ENCODE measurements at places on chromosomes 16 and 17.

DNA sequence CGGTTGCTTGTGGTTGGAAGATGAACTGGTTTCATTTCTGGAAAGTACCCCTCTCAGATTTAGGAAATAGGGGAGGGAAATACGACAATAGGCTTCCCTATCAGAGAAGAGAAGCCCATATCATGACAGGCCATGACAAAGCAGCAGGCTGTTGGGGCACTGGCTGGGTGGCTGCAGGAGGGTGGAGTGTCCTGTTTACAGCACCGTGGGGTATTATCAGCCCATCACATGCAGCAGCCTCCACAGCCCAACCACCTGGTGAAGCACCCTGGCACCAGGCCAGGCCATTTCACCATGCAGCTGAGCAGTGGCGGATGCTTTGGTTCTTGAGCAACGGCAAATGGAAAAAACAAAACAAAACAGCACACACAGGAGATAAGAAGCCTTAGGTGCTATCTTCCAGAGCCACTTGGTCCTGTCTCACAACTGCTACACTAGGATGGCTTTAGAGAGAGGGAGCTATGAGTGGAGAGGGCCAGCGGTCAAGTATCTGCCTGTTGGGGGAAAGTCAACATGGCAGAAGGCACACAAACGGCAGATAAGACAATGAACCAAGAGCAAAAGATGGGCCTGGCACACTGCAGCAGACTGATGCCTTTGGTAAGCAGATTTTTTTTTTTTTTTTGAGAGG, 24.2 kb downstream of the FAM117A start:
- DNase-seq, result no peak

DNA sequence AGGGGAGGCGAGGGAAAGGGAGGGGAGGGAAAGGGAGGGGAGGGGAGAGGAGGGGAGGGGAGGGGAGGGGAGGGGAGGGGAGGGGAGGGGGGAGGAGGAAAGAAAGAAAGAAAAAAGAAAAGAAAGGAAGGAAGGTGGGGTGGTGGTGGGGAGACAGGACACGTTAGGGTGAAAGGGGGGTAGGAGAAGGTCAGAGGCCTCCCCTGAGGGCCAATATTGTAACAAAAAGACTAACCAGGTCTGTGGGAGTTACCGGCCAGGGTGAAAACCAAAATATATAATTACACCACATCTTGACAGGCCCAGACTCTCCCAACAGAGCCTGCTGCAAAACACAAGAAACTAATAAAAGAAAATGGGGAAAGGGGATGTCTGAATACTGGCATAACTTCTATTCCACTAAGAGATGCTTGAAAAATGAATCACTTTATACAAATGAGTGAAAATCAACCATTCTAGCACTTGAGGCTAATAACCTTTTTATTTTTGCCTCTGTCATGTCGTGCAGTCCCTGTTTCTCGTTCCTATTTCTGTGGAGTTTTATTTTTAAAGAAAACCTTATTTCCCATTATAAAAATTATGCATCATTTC, 10.0 kb downstream of the WDR45B start:
- DNase-seq, result no peak

- no peak for DNase-seq
Measured at GRCh38 chr17:35856603-35857002, 12.1 kb downstream of the HEATR9 start.

DNA sequence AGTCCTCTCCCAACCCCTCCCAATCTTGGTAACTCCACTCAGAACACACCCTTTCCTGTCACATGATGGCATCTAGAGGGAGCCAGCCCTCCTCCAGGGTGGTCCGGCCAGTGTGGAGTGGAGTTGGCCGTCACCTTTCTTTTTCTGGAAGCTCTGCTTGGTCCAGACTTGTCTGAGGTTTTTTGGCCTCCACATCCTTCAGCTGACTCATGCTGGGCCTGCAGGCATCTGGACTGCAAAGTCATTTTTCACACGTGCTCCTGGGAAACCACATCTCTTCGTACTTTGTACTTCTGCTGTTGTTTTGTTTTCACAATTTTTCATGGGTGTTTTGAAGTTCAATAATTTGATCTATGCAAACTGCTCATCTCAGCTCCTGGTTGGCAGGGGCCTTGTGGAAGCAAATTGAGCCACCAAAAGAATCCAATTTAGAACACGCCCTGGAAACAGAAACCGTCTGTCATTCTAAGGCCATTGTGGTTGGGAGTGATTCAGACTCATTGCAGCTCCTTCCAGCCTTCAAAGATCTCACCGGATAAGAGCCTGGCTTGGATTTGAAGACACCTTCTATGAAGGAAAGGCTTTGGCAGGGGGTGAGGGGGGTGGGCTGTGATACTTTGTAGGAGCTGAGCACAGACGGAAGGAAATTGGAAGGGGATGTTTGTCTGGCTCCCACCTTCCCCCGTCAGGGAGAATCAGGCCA, 42.4 kb upstream of the NF1 start:
- no peak for DNase-seq

- no peak for DNase-seq
Measured at GRCh38 chr17:44780161-44780560, 21.4 kb downstream of the ADAM11 start.

GRCh38 chr16:17219991-17220390, 250.8 kb downstream of the XYLT1 start:
- DNase-seq, result no peak

GRCh38 chr17:15744074-15744676, 12.1 kb downstream of the TBC1D26 start:
- DNase-seq, result no peak

GRCh38 chr17:8894673-8895578, 27.5 kb upstream of the PIK3R6 start:
- DNase-seq, result peak; percentile 47

GRCh38 chr17:56966338-56966737, 5.5 kb upstream of the COIL start:
- DNase-seq, result no peak

- no peak for DNase-seq
Measured at GRCh38 chr16:27499659-27500055, 50.1 kb downstream of the GTF3C1 start.

DNA sequence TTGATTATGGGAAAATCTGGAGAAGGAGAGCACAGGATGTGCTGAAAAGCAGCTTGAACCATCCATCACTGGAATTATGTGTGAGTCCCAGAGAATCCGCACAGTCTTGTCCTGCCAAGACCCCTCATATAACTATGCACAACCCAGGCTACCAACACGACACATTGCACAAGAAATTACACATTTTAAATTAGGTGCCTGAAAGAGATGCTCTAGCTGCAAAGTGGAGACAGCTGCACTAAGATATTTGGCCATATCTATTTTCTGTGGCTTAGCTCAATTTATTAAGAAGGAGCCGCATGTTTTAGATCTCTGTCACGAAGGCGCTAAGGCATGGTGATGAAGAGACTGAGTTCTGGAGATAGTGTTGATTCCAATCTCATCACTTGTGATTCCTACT, 1308.4 kb downstream of the CDH8 start:
- DNase-seq, result no peak

DNA sequence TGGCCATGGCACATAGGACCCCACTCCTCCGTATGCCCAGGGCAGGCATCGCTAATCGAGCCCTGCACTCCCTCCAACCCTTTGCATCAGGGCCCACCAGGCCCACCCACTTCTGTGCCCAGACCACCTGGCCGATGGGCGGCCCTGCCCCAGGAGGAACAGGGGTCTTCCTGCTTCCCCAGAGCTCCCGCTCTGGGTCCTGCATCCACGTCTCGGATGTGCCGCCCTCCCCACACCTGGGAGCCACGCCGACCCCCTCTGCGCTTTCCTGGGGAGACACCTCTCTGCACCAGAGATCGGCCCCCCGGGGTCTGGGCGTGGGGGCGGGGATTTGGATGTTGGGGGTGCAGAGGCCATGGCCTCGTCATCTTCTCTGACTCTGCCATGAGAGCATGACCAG, 21.1 kb upstream of the SSTR5 start:
- DNase-seq, result no peak

DNA sequence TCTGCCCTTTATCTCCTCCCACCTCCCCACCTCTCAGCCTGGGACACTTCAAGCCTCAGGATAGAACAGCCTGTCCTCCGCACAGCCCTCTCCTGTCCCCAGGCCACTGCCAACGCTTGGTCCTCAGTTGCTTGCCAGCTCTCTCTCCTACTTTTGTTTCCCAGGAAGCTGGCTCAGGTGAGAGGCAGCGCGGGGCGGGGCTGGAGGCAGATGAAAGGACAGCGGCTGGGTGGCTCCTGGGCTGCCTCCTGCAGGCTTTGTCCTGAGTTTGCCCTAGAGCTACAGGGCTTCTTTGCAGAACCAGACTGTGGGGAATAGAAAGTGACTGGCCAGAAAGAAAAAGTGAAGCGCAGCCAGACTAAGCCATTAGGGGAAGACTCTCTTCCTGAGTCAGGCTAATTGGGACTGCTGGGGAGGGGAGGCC, 48.2 kb upstream of the CDC42EP4 start:
- DNase-seq, result no peak

DNA sequence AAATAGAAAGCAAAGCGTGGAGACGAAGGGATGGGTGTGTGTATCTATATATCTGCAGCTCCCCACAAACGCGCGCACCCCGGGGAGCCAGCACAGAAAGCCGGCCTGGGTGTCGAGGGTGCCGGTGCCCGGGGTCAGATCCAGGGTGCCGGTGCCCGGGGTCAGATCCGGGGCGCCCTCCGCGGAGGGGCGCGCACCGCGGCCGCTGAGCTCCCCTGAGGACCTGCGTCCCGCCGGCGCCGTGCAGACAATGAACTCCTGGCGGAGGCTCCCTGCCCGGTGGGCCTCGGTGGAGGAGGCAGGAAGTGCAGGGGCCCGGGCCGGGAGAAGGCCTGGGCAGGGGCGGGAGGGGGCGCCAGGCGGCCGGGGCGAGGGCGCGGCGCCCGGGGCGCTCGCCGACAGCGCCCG, 1.1 kb downstream of the ZNF423 start:
- DNase-seq, result no peak

DNA sequence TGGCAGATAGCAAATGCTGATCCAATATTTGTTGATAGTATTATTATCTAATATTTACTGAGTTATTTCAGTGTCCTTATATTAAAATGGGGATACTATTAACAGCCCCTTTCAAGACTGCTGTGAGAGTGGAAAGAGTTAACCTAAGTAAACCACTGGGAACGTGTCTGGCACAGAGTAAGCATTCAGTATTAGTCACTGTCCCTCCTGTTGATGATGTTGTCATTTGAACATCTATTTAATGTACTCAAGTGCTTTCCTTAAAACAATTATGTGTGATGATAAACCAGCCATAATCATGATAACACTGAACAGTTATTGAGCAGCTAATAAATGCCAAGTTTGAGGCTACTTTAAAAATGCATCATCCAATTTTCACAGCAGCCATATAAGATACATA, 135.7 kb upstream of the XYLT1 start:
- DNase-seq, result no peak

GRCh38 chr16:2810651-2811050, 6.4 kb upstream of the PRSS21 start:
- no peak for DNase-seq

DNA sequence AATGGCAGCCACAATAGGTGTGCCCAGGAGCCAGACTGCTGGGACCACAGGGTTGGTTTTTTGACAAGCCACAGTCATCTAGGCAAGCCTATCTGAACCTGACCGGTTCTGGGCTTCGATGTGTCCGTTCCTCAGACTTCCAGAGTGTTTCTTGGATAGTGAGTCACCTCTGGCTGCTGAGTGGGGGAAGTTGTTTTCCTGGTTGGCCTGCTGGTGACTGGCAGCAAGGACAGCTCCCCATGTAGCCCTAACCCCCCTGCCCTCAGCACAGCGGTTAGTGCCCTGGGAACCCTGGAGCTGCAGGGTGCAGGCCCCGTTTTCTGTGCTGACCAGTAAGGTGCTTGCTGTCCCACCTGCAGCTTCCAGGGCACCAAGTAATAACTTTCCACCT, 65.5 kb downstream of the PLD6 start:
- no peak for DNase-seq

- no peak for DNase-seq
Measured at GRCh38 chr16:24214992-24215391, 41.1 kb upstream of the CACNG3 start.

GRCh38 chr17:17950806-17951205, 21.4 kb downstream of the TOM1L2 start:
- DNase-seq, result no peak

DNA sequence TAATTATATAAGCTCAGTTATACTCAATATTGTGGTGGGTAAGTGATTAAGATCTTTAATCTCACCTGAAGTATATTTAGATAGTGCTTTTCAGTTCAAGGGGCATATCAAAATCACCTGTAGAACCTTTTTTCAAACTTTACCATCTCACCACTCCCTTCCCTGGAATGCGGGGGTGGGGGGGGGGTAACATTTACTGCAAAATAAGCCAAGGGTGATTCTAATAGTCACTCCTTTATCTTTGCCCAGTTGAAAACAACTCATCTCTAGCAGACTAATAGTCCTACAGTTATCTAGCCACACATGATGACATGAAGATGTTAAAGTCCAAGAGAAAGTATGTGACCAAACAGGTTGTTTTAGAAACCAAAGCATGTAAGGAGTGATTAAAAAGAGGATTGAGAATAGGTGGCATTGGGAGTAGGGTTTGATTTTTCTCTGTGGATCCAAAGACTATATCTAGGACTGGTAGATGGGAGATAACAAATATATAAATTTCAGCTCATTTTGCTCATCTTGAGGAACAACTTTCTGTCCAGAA, 21.5 kb downstream of the LPCAT2 start:
- no peak for DNase-seq

- no peak for DNase-seq
Measured at GRCh38 chr16:3085868-3086595, 13.1 kb downstream of the ZSCAN10 start.

DNA sequence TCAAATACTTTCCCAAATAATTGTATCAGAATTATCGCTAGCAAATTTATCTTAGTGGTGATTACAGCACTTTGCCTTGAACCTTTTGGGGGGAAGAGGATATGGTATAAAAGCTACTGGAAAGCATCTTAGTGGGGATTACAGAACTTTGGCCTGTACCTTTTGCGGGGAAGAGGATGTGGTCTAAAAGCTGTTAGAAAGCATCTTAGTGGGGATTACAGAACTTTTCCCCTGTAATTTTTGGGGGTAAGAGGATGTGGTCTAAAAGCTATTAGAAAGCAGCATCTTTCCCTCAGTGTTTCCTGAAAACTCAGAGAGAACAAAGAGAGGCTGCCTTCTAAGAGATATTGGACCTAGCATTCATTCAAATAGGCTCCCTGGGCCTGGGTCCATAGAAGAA, 4.1 kb downstream of the SLFN12 start:
- no peak for DNase-seq

DNA sequence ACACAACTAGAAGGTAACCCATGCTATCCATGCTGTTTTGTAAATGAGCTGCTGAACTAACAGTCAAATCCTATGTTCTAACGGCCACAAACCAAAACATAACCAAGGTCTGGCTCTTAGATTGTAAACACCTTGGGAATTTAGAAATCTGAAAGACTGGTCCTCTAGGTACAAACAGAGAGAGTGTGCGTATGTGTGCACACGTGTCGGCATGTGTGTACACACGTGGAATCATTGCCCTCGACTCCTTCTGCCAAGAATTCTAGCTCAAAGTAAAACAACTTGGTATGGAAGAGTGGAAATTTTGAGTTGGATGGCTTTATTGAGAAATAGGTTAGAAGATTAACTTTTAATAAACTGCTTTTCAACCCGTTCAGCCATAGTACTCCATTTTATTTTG, 18.1 kb upstream of the GHDC start:
- no peak for DNase-seq

All from NCI-H1048 (cell line).